Right lung (tissue), 10 donors: ENCODE measurements at places on chromosomes 11 and 22.
A peak's percentile ranks its signal among the peaks of the same experiment; 100 is the strongest.

GRCh38 chr11:132438418-132438817 is 1068.0 kb downstream of the NTM start:
- no peak for DNase-seq

DNA sequence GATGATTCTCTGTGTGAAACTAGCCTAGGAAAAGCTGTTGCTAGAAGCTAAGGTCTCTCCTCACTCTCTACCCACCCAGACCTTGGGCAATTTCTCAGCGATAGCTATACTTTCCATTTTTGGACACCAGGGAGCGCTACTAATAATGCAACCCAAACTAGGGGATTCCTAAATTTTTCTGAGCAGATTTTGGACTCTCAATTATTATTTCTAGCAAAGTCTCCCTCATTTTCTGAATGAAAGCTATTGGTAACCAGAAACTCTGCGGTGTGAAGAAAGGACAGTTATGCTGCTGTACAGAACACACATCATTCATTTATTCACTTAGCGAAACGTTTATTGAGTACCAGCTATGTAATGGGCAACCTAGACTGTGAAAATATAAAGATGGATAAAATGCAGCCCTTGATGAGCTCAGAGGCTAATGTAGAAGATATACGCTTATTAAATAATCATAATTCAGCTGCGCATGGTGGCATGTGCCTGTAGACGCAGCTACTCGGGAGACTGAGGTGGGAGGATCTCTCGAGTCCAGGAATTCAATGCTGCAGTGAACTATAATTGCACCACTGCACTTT is 6.1 kb upstream of the STIM1 start:
- no peak for DNase-seq

- no peak for DNase-seq
Measured at GRCh38 chr11:43523632-43524031, 156.9 kb upstream of the HSD17B12 start.

DNA sequence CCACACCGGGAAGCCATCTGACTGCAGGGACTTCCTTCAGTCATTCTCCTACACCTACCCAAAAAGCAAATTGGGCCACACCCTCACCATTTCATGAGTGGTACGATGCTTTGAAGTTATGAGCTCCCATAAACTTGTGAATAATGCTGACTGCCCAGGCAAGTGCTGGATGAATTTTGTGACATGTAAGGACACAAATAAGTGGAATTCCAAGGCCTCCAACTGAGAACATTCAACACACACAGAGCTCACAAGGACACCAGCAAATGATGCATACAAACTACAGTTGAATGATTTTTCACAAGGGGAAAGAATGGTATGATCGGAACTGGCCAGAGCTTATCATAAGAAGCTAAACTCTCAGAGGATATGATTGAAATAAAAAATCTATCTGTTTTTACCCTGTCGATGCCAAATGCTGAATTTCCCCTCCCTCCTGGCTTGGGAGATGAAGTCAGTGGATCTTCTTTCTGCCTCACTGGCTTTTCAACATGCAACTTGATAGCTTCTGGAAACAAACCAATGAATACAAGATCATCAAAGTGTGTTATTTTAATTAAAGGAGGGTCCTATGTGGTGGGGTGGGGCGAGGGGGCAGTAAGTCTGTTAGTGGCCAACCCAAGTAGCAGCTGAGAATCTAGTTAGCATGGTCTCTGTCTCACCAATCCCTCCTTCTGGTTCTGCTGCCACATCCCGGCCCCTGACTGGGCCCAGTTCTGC is 123.8 kb downstream of the WT1 start:
- DNase-seq = no peak

DNA sequence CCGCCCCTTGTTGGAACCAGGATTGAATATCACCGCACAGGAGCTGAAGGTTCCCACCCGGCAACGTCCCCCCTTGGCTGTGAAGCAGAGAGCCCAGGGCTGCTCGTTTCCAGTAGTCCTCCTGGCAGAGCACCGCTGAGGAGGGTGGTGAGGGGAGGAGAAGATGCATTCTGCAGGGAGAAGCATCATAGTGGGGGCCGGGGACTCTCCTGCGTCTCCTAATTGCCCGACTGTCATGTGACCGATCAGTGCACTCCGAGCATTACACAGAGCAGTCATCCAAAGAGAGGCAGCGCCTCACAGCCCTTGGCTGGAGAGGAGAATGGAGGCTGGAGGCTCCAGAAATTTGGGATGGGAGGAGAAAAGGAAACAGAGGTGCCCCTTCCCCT is 85.0 kb upstream of the SEPTIN5 start:
- no peak for DNase-seq

GRCh38 chr22:21921729-21922128 is 30.9 kb downstream of the PPM1F start:
- DNase-seq = no peak

- no peak for DNase-seq
Measured at GRCh38 chr11:37504060-37504611, 906.1 kb upstream of the RAG2 start.

- no peak for DNase-seq
Measured at GRCh38 chr11:76049511-76049910, 156.8 kb downstream of the WNT11 start.

DNA sequence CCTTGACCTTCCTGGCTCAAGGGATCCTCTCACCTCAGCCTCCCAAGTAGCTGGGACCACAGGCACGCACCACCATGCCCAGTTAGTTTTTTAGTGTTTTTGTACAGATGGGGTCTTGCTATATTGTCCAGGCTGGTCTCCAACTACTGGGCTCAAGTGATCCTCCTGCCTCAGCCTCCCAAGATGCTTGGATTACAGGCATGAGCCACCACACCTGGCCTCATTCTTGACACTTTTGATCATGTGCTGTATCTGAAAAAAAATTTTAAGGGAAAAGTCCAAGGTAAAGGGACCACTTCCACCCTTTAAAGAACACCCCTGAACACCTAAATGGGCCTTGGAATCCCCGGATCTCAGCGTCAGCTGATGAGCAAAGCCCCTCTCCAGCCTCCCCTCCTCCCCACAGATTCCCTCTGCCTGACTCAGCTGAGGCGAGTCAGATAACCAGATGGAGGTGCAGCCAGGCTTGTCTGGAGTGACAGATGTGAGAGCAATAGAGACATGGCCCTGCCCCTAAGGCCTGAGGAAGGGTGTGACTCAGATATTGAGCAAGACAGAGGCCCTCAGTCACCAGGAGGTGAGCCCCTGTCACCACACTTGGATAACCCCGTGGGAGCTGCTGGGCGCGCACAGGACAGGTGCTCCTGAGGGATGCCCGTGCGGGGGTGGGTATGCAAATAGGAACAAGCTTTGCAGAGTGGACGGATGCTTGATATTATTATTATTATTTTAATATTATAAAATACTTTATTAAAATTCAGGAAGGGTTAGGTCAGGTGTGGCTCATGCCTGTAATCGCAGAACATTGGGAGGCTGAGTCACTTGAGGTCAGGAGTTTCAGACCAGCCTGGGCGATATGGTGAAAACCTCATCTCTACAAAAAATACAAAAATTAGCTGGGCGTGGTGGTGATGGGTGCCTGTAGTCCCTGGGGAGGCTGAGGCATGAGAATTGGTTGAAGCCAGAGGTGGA is 5.0 kb upstream of the CCDC88B start:
- DNase-seq = no peak

- no peak for DNase-seq
Measured at GRCh38 chr11:35003658-35004057, 87.2 kb downstream of the PDHX start.

DNA sequence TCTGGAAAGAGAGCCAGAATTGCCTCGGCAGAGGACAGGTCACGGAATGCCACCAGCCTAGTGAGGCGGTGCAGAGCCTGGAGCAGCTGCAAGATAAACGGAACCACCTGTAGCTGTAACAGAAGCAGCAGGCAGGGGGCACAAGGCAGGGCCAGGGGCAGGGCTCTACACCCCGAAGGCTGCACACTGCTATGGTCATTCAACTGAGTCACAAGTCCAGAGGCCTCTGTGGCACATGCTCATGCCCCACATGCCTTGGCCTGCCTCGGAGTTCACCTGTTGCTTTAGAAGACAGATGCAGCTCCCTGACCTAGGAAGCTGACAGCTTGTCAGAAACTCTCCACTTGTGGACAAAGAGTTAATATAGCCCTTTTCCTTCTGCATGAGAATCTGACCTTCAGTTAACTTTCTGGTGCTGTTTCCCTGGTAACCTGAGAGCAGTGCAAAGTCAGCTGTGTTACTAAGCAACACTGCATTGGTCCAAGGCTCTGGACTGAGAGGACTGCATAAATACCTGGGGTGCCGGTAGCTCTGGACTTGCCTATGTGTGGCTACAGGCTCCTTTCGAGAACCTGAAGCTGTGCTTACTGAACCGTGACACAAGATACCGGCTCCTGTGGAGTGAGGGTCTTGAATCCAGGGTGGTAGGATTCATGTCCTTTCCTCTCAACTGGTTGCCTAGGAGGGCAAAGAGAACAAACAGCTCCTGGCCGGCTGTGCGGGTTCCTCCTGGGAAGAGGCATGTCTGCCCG is 10.5 kb downstream of the COMMD9 start:
- DNase-seq = no peak

DNA sequence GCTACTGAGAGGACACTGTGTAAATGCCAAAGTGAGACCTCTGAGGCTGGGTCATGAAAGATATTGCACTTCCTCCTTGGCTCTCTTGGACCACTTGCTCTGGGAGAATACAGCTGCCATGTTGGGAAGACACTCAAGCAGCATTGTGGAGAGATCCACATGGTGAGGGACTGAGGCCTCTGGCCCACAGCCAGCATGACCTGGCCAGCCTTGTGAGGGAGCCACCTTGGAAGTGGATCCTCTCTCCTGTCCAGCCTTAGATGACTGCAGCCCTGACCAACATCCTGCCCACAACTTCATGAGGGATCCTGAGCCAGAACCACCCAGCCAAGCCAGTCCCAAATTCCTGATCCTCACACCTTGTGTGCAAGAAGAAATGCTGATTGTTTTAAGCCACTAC is 30.4 kb downstream of the MB start:
- DNase-seq = no peak

GRCh38 chr11:61542024-61542461 is 33.5 kb downstream of the LRRC10B start:
- DNase-seq = no peak

- DNase-seq = peak; percentile 36
Measured at GRCh38 chr11:1546536-1547466, 25.3 kb downstream of the DUSP8 start.

DNA sequence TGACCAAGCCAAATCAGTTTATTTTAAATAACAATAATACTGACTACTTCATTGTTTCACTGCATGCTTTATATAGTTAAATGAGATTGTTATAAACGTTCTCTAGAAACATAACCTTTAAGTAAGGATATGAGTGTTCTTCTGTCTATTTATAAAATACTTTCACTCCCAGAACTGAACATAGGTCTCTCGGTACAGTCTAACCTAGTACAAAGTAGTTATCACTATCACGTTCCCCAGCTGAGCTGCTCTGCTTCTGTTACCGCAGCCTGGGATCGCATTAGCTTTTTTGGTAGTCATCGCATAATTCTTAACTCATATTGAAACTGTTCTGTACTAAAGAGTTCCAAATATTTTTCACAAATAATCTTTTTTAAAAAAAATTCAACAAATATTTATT is 143.6 kb downstream of the WNT11 start:
- DNase-seq = no peak

DNA sequence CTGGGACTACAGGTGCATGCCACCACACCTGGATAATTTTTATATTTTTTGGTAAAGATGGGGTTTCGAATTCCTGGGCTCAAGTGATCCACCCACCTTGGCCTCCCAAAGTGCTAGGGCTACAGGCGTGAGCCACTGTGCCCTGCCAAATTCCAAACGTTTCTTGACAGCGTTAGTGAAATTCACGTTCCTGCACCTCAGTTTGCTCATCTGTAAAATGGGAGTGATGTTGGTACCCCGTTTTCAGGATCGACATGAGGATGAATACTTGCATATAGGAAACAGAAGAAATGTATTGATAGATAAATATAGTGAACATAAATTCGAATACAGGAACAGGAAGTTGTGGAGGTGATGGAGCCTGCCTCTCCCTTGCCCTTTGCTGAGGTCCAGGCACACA is 10.2 kb upstream of the LTO1 start:
- no peak for DNase-seq

- DNase-seq = no peak
Measured at GRCh38 chr11:8062781-8063257, 18.2 kb upstream of the TUB start.

DNA sequence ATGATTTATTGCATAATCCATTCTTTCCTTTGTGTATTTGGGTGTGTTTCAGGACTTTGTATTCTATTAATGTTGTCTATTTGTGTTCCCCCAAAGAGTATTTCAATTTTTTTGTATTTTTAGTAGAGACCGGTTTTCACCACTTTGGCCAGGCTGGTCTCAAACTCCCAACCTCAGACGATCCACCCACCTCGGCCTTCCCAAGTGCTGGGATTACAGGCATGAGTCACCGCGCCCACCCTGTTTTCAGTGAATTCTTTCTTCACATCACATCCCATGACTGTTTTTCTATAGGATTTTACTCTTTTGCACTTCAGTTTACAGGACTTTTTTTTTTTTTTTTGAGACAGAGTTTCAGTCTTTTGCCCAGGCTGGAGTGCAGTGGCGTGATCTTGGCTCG is 46.3 kb downstream of the RBX1 start:
- DNase-seq = no peak

DNA sequence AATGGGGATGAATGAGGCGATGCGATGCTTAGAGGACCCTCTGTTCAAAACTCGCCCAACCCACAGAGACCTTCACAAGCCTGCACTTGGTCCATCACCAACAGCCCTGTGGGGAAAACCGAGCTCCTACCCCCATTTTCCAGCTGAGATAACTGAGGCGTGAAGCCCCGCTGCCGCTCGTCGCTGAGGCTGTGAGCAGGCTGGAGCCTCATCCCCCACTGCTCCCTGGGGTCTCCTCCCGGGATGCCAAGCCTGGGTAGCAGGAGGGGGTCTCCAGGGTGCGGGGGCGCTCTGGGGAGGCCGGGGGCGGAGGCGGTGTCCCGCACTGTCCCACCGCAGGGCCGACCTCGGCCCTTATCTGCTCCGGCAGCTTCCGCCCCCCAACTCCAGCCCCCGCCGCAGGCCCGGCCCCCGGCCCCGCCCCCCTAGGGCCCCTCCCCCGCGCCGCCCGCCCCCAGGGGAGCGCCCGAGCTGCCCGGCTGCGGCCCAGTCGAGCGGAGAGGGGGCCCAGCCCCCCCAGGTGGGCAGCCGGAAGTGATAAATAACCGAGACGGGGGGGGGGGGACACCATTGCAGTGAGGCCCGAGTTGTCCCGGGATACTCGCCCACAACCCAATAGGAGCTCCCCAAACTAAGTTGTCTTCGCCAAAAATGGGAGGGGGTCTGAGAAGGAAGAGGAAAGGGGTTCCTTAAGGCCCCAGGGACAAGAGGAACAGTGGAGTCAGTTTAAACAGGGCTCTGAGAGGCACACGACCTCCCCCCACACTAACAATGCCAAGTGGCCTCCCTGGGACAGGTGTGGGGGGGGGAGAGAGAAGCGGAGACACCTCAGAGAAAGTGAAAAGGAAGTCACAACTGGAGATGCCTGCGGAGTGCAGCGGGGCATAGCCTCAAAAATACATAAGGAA is 8.3 kb upstream of the SLC39A13 start:
- no peak for DNase-seq

DNA sequence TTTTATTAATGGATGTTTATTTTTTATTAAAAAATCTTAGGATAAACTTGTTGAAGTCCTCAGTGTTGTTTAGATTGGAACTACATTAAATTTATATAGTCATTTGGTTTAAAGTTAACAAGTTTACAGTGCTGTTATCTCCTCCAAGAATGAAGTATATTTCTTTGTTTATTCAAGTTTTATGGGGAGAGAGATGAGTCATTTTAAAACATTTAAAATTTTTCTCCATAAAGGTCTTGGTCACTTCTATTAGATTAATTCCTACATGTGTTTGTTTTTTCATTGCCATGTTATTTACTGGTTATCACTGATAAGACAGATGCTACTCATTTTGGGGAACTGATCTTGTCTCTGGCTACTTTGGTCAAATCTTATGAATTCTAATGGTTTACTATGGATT is 429.6 kb downstream of the METTL15 start:
- DNase-seq = no peak
